ENCODE measurements at places on chromosomes 16 and 17.

GRCh38 chr16:78866521-78866920 lies 734.0 kb downstream of the MAF start:
- DNase-seq = no peak

- no peak for DNase-seq
Observed at GRCh38 chr16:4882633-4883285, 35.5 kb downstream of the UBN1 start.

DNA sequence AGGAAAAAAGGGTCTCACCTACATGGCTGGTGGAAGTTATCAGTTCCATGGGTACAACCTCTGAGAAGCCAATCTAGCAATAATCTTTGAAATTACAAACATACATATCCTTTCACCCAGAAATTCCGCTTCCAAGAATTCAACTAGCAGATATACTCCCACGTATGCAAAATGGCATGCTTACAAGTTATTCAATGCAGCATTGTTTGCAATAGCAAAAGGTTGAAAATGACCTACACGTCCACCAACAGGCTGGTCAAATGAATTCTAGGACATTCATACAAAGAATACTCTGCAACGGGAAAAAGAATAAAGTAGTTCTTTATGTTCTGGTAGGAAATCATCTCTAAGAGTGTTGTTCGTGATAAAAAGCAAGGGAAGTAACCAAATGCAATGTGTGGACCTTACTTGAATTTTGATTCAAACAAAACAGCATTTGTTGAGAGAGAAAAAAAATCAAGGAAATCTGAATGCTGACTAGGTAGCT lies 63.7 kb upstream of the NLK start:
- no peak for DNase-seq

GRCh38 chr16:28096983-28097899 lies 33.7 kb upstream of the GSG1L start:
- no peak for DNase-seq

DNA sequence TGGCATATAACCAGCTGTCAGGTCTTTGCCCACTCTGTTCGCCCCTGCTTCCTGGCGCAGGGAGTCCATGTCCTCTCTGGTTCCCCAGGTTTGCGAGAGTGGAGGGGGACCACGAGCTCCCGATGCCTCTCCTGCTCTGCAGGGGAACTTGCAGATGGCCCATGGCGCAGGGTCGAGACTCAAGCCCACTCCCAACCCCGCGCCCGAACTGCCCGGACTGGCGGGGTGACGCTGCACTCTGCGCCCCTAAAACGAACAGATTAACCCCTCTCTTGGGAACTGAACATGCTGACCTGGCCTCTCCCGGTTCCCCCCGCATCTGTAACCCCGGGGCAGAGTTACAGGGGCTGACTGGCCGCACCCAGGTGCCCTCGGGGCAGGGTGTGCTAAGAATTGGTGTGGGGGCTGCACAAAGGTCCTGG lies 681 bp upstream of the PLA2G15 start:
- DNase-seq = no peak

GRCh38 chr17:16910341-16910740 lies 61.6 kb downstream of the TNFRSF13B start:
- DNase-seq = no peak

DNA sequence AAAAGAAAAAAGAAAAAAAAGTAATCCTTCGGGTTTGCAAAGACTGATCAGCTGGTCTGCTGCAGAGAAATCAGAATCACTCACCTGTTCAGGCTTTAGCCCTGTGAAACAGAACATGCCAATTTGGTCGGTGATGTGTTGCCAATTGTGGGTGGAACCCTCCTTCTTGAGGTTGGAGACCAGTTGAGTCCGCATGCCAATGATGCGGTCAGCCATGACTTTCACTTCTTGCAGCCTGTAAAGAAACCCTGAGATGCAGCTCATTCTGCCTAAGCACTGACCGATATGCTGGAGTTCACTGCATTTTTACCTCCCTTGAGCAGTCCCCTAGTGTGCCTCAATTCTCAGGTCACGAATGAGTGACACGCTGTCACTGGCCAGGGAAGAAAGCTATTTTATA lies 24.8 kb upstream of the SLC38A7 start:
- DNase-seq = no peak

- DNase-seq = no peak
Observed at GRCh38 chr17:81831957-81832607, 1.0 kb downstream of the MCRIP1 start.

GRCh38 chr17:13016881-13017654 lies 759 bp downstream of the ELAC2 start:
- no peak for DNase-seq

- no peak for DNase-seq
Observed at GRCh38 chr17:20927308-20927977, 115.4 kb downstream of the USP22 start.

DNA sequence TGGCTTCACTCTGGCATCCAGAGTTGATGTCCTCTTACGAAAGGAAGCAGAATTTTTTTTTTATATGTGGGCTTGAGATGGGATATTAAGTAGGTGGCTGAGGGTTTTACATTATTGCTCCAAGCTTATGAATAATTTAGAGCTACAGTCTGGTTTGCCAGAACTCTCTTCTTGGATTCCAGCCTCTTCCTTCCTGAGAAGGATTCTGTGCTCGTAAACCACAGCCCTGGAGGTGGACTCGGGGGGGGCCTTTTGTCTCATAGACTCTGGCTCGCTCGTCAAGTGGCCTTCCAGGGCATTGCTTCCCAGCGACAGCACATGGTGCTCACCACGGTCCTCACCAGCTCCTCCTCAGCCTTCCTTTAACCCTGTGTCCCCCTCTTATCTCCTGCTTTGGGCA lies 43.2 kb downstream of the TMEM11 start:
- no peak for DNase-seq

- no peak for DNase-seq
Observed at GRCh38 chr16:21222495-21223337, 10.8 kb upstream of the ANKS4B start.

- DNase-seq = peak; percentile 16
Observed at GRCh38 chr17:38602956-38603785, 2.6 kb downstream of the SRCIN1 start.

DNA sequence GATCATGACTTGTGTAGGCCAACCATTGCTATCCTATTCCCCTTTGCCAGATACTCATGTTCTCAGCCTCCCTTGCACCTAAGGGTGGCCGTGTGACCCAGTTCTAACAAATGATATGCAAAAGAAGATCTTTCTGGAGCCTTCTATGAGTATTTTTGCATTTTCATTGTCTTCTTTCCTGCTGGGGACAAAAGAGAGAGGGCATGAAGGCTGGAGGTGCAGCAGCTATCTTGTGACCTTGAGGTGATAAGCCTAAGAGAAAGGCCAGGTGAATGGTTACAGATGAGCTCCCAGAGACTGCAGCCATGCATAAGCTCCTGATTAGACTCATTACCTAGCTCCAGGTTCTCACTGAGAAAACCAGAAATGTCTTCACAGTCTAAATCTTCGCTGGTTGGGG lies 38.8 kb upstream of the PRKCB start:
- no peak for DNase-seq

DNA sequence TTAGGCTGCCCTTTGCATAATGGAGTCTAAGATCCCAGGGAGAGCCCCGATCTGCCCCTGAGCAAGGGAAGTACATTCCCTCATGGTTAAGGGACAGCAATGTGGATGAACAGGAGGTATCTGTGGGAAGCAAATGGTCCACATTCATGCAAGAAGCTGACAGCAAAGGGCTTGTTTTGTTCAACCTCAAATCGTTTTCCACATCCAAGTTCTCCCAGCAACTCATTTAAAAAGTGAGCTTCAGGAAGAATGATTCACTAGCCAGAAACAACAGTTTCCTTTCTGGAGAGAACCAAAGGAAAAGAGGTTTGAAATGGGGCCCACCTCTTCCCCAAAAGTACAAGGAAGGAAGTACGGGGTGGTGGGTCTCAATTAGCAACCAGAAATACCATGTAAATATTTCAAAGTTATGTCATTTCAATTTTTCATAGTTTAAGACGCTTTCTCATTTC lies 9.4 kb downstream of the HSPB9 start:
- no peak for DNase-seq

DNA sequence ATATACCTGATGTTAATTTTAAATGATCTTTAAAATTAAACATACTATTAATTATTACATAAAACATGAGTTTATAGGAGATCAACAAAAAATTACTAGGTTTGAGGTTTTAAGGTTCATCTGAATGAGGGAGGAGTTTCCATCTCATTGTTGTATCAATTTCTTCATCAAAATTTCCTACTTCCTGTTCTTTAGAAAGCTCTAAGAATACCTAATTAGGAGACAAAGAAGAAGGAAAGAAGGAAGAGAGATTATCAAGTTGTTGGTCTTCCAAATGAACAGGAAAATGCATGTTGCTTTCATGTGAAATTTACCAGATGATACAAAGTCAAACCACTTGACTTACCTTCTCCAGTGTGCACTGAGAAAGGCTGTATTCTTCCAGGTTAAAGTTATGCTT lies 18.1 kb upstream of the ABCA9 start:
- no peak for DNase-seq

GRCh38 chr17:15263680-15264079 lies 1.4 kb downstream of the PMP22 start:
- DNase-seq = no peak

- DNase-seq = no peak
Observed at GRCh38 chr16:1938316-1938715, 4.7 kb downstream of the MSRB1 start.

DNA sequence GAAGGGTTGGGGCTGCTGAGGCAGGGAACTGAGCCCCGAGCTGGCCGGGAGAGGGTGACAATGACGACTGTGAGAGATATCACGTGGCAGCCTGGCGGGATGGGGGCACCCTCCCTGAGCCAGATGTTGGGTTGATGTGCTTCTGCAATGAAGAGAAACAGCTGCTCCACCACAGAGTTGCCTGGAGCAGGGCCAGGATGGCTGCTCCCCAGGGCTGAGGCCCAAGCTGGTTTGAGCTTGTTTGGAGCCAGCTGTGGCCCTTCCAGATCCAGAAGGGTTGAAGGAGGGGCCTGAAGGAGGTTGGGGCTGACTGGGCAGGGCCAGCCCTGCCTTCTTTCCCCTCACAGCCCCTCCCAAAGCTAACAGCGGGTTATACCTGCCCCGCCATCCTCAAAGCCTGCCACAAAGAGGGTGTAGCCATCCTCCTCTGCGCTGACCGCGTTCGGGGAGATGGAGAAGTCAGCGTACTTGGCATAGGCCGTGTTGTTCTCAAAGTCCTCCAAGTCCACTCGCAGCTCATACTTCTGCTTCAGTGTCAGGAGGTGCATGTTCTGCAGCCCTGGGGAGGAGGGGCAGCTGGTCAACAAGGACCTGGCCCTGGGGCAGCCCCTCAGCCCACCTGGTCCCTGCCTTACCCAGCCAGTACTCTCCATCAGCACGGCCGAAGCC lies 2.1 kb downstream of the MFAP4 start:
- DNase-seq = no peak

- DNase-seq = no peak
Observed at GRCh38 chr16:54503856-54504219, 217.3 kb upstream of the IRX3 start.

- DNase-seq = no peak
Observed at GRCh38 chr17:27846042-27846655, 45.8 kb upstream of the NOS2 start.

DNA sequence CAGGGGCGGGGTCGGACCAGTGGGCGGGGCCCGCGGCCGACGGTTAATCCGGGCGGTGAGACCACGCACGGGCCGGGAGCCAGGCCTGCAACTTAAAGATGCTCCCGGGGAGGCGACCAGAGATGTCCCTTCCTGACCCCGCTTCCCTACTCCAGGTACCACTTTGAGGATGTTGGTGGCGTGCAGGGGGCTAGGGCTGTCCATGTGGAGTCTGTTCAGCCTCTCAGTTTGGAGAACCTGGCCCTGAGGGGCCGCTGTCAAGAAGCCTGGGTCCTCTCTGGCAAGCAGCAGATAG lies 580 bp downstream of the RANGRF start:
- no peak for DNase-seq

DNA sequence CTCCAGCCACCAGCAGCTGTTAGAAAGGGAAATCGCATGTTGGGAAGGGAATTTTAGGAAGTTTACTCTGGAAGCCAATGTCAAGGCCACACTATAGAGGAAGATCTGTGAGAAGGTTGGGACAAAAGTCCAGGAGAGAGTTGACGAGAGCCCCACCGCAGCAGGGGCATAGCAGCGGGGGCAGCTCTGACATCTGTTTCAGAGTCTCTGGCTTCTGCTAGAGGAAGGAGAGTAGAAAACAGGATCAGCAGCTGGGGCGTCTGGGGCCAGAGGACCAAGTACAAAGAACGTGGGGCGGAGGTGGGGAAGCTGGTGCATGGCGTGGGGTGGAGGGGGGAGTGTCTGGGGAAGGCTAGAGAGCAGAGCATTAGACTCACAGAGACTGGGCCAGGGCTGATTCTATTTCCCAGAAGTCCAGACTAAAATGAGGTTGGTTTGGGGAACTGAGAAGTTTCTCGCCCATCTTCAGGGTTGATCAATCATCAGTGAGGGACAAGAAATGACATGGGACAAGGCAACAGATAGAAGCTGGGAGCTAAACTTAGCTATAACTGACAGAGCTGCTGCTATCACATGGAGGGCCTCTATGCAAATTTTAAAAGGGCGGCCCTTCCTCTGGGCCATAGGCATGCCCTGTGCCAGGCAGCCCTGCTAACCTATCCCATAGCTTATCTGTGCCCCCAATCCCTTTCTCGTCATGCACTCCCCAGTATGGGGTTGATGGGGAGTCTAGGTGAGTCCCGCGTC lies 1.2 kb downstream of the RABEP2 start:
- no peak for DNase-seq

DNA sequence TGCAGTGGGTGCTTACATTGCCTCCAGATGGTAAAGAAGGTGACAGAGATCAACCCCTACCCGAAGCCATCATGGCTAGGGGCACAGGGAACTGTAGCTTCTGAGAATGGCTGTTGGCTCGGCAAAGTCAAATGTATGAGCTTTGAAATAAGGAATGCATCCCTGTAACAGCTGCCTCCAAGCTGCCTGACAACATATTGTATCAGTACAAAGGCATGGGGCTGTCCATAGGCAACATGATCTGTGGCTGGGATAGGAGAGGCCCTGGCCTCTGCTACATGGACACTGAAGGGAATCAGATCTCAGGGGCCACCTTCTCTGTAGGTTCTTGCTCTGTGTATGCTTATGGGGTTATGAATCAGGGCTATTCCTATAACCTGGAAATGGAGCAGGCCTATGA lies 119.2 kb upstream of the NETO2 start:
- no peak for DNase-seq

DNA sequence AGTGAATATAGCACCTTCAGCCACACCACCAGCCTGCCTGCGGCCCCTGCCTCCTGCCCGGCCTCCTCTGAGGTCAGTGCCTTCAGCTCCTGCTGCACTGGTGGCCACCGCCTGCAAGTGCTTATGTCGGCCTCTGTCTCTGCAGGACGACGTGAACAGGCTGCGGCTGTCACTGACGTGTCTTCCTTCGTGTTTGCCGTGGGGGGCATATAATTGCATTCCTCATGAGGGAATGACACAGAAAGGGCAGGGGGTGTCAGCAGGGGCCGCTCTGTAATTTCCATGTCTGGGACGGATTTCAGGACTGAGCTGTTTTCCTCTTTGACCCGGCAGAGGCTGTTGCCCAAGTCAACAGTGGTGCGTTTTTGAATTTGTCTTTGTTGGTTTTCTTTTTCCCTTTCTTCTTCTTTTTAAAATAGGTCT lies 28.5 kb downstream of the CMIP start:
- no peak for DNase-seq

GRCh38 chr17:41455236-41455635 lies 11.9 kb downstream of the KRT32 start:
- no peak for DNase-seq

All from NCI-H1092 (cell line).